ENCODE measurements at places on chromosomes 12 and 14.
A peak's percentile ranks its signal among the peaks of the same experiment; 100 is the strongest.

GRCh38 chr12:45475594-45475993, 253.9 kb upstream of the ARID2 start:
- no peak overlapping the region for H3K4me3 ChIP-seq
- H3K4me1 ChIP-seq = no peaks in the 10 kb centered on the region
- peaks cover 6% of the 10 kb centered on the region for H3K36me3 ChIP-seq
- peaks cover 5% of the 10 kb centered on the region for H3K27me3 ChIP-seq

- no peaks in the 10 kb centered on the region for H3K36me3 ChIP-seq
- DNase-seq = no peak
- H3K4me3 ChIP-seq = no peak overlapping the region
- no peaks in the 10 kb centered on the region for H3K27me3 ChIP-seq
These were observed 27.7 kb upstream of the CAND1 start for GRCh38 chr12:67241482-67241881.

- peaks cover 23% of the 10 kb centered on the region for H3K4me1 ChIP-seq
- H3K27me3 ChIP-seq = no peaks in the 10 kb centered on the region
- no peak overlapping the region for H3K4me3 ChIP-seq
- no peak overlapping the region for H3K27ac ChIP-seq
- peaks cover 2% of the 10 kb centered on the region for H3K36me3 ChIP-seq
These were observed 3.5 kb downstream of the RIN3 start for GRCh38 chr14:92516966-92517506.

- H3K27me3 ChIP-seq = peaks cover 3% of the 10 kb centered on the region
- H3K27ac ChIP-seq = no peak overlapping the region
- DNase-seq = no peak
- H3K4me3 ChIP-seq = no peak overlapping the region
- H3K36me3 ChIP-seq = no peaks in the 10 kb centered on the region
These were observed 234.8 kb downstream of the PIK3C2G start for GRCh38 chr12:18496156-18496555.

GRCh38 chr14:105343194-105343593, 28.6 kb downstream of the PACS2 start:
- H3K4me1 ChIP-seq = peaks cover 23% of the 10 kb centered on the region
- H3K4me3 ChIP-seq = no peak overlapping the region
- H3K27ac ChIP-seq = no peak overlapping the region
- DNase-seq = no peak

- H3K4me1 ChIP-seq = peaks cover 2% of the 10 kb centered on the region
- no peak overlapping the region for H3K4me3 ChIP-seq
- no peak overlapping the region for H3K27ac ChIP-seq
- peak; percentile 52 for DNase-seq
- H3K27me3 ChIP-seq = no peaks in the 10 kb centered on the region
These were observed 39.2 kb upstream of the DYNC1H1 start for GRCh38 chr14:101925152-101925551.

DNA sequence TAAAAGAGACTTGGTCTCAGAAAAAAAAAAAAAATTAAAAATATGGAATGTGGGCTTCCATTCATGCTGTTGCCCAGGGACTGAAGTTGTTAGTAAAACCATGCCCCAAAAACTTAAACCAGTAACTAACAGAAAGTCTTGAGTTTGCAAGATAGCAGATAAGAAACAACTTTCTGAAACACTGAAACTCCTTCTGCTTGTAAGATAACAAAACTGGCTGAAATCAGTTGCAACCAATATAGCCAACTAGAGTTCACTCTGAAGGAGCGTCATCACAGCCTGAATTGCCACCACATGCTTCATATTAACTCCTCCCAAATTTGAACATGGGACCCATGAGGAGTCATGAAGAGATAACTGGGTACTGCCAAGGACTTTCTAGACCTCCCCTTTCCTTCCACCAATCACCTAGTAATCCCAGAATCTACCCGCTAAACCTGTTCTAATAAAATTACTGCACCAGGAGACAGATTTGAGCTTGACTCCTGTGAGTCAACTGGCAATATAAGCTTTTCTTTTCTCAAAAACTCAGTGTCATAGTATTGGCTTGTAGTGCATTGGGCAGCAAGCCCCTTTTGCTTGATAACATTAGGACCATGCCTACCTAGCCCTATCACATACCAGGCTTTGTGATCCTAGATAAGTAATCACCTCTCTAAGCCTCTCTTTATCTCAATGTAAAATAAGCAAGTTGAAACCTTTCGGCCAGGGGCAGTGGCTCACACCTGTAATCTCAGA, 53.6 kb downstream of the R3HDM2 start:
- H3K27me3 ChIP-seq = no peaks in the 10 kb centered on the region
- DNase-seq = no peak
- no peak overlapping the region for H3K27ac ChIP-seq
- peaks cover 5% of the 10 kb centered on the region for H3K4me1 ChIP-seq
- H3K36me3 ChIP-seq = peaks cover 3% of the 10 kb centered on the region

DNA sequence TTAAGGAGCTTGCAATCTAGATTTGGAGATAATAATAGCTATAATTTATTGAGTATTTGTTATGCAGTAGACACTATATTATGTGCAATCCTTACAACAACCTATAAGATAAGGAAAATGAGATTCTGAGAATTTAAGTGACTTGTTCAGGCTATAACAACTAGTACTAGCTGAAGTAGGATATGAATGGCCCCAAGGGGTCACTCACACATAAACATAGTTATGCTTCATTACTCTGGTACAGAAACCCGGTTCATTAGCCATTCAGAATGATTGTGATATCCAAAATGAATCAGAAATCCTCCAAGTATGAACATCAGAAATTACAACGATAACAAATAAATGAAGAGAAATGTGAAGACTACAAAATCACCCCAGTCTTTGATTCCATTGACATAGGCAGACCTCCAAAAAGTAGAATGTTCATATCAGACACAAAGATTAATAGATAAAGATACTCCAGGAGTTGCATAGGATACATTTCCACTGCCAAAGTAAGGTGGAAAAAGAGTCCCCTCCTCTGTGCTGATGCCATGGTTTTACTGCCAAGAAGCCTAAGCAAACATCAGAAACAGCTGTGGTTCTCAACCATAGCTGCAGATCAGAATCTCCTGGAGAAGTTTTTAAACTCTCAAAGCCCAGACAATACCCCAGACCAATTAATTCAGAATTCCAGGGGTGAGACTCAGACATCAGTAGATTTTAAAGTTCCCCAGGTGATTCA, 8.6 kb upstream of the NID2 start:
- H3K27me3 ChIP-seq = no peaks in the 10 kb centered on the region
- no peak for DNase-seq
- no peaks in the 10 kb centered on the region for H3K36me3 ChIP-seq
- no peak overlapping the region for H3K4me3 ChIP-seq
- H3K4me1 ChIP-seq = peaks cover 91% of the 10 kb centered on the region
- peak overlapping the region; percentile 82 for H3K27ac ChIP-seq

DNA sequence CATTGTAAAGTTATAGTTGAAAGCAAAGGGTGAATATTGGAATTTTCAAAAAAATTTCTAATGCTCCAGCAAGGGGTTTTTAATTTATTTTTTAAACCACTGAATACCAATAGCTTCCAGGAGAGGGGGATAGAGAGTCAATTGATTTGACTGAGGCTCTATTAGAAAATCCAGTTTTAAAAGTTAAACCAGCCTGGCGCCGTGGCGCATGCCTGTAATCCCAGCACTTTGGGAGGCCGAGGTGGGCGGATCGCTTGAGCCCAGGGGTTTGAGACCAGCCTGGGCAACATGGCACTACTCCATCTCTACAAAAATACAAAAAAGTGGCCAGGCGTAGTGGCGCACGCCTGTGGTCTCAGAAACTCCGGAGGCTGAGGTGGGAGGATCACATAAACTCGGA, 150.1 kb downstream of the SLC38A4 start:
- H3K27ac ChIP-seq = no peak overlapping the region
- H3K4me3 ChIP-seq = no peak overlapping the region
- H3K36me3 ChIP-seq = no peaks in the 10 kb centered on the region
- H3K27me3 ChIP-seq = no peaks in the 10 kb centered on the region

- H3K27ac ChIP-seq = no peak overlapping the region
- DNase-seq = no peak
- no peak overlapping the region for H3K4me3 ChIP-seq
- H3K4me1 ChIP-seq = peaks cover 15% of the 10 kb centered on the region
These were observed 597.8 kb downstream of the ETNK1 start for GRCh38 chr12:23222801-23223200.

GRCh38 chr12:117234441-117234840, 44.2 kb upstream of the FBXO21 start:
- no peak overlapping the region for H3K27ac ChIP-seq
- peaks cover 22% of the 10 kb centered on the region for H3K27me3 ChIP-seq
- DNase-seq = peak; percentile 86
- H3K4me3 ChIP-seq = no peak overlapping the region
- H3K4me1 ChIP-seq = no peaks in the 10 kb centered on the region
- H3K36me3 ChIP-seq = no peaks in the 10 kb centered on the region

GRCh38 chr14:24098229-24098926, 4.3 kb downstream of the PCK2 start:
- H3K27ac ChIP-seq = no peak overlapping the region
- no peak for DNase-seq
- peak overlapping the region; percentile 31 for H3K4me3 ChIP-seq
- peaks cover 26% of the 10 kb centered on the region for H3K4me1 ChIP-seq

DNA sequence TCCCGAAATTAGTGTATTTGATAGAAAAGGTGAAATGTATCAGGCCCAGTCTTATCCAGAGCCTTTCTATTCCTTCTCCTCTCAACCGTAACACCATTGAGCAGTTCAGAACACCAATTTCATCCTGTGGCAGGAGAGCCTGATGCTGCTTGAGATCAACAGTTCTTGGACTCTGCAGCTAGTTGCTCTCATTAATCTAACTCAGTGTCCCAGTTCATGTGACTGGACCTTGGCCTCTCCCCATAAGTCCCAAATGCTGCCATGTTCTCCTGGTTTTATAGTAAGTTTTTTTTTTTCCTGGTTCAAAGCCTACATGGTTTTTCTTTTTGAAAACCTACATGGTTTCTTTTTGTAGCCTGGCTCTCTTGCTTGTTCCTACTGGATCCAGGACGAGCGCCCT, 293.9 kb downstream of the ITPR2 start:
- DNase-seq = no peak
- no peaks in the 10 kb centered on the region for H3K4me1 ChIP-seq
- peaks cover 7% of the 10 kb centered on the region for H3K36me3 ChIP-seq
- H3K4me3 ChIP-seq = no peak overlapping the region
- H3K27me3 ChIP-seq = no peaks in the 10 kb centered on the region

DNA sequence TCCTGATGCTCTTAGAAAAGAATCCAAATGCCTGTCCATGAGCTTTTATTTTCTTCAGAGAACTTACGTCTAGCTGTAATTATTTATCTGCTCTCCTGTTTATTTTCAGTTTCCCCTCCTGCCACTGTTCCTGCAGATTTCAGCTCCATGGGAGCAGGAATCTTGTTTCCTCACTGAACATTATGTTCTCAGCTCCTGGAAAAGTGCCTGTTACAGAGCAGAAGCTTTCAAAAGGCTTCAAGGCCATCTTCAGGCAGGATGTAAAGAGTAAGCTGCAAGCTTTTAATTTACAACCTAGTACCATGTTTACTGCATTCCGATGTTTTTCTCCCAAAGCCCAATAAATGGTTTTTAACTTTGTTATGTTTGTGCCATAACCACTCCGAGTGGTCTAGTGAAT, 98.4 kb upstream of the BTG1 start:
- H3K27ac ChIP-seq = peak overlapping the region; percentile 6
- DNase-seq = no peak
- H3K27me3 ChIP-seq = no peaks in the 10 kb centered on the region
- no peaks in the 10 kb centered on the region for H3K36me3 ChIP-seq
- peaks cover 11% of the 10 kb centered on the region for H3K4me1 ChIP-seq
- no peak overlapping the region for H3K4me3 ChIP-seq

- H3K27ac ChIP-seq = no peak overlapping the region
- H3K27me3 ChIP-seq = peaks cover 13% of the 10 kb centered on the region
- H3K4me1 ChIP-seq = no peaks in the 10 kb centered on the region
- DNase-seq = no peak
These were observed 78.8 kb downstream of the KCNC2 start for GRCh38 chr12:75130811-75131210.

GRCh38 chr14:104794993-104795780, at the start of gene AKT1:
TSS of gene AKT1 (minus strand) at chr14:104795748. CDS start at chr14:104792643, 3,105 bp downstream.
- H3K27me3 ChIP-seq = no peaks in the 10 kb centered on the region
- peak within 1 kb of the TSS; percentile 80 for H3K27ac ChIP-seq
- H3K36me3 ChIP-seq = no peaks in the 10 kb centered on the region
- H3K4me3 ChIP-seq = peak within 1 kb of the TSS; percentile 91
- no peak for DNase-seq

DNA sequence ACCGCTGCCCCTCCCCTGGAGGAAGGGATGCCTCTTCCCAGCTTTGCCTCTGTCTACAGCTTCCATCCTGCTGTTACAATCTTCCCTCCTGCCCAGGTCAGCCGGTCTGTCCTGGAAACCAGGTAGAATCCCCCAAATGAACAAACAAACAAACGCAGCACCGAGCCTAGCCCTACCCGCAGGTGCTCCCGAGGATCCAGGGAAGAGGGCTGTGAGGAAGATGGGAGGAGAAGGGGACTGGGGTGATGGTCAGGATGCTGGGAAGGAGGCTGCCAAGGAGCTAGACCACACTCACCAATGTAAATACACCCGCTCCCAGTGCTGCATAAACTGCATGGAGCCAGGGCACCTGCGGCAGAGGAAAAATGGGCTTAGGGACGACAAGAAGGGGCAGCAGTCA, 16.6 kb downstream of the FAIM2 start:
- H3K4me1 ChIP-seq = no peaks in the 10 kb centered on the region
- no peak overlapping the region for H3K4me3 ChIP-seq
- peaks cover 2% of the 10 kb centered on the region for H3K36me3 ChIP-seq
- peaks cover 33% of the 10 kb centered on the region for H3K27me3 ChIP-seq

GRCh38 chr12:102690253-102690652, 209.9 kb upstream of the IGF1 start:
- H3K27ac ChIP-seq = no peak overlapping the region
- no peaks in the 10 kb centered on the region for H3K36me3 ChIP-seq
- DNase-seq = no peak
- no peak overlapping the region for H3K4me3 ChIP-seq
